ENCODE measurements at places on chromosomes 2 and 18. TPM values are rescaled to one million over a fixed set of nuclear protein-coding genes. Genes with fewer than 3 reads are reported as not detected.
A peak's percentile ranks its signal among the peaks of the same experiment; 100 is the strongest.

DNA sequence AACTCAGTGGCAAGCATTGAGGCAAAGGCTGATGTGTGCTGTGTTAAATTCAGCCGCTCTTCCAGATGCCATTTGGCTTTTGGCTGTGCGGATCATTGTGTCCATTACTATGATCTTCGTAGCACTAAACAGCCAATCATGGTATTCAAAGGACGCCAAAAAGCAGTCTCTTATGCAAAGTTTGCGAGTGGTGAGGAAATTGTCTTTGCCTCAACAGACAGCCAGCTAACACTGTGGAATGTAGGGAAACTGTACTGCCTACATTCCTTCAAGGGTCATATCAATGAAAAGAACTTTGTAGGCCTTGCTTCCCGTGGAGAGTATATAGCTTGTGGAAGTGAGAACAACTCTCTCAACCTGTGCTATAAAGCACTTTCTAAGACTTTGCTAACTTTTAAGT is 195.5 kb upstream of the RAB12 start:
- H3K27me3 ChIP-seq, result peaks cover 3% of the 10 kb centered on the region
- no peak for DNase-seq
- H3K27ac ChIP-seq, result no peak overlapping the region
- H3K4me1 ChIP-seq, result no peaks in the 10 kb centered on the region

DNA sequence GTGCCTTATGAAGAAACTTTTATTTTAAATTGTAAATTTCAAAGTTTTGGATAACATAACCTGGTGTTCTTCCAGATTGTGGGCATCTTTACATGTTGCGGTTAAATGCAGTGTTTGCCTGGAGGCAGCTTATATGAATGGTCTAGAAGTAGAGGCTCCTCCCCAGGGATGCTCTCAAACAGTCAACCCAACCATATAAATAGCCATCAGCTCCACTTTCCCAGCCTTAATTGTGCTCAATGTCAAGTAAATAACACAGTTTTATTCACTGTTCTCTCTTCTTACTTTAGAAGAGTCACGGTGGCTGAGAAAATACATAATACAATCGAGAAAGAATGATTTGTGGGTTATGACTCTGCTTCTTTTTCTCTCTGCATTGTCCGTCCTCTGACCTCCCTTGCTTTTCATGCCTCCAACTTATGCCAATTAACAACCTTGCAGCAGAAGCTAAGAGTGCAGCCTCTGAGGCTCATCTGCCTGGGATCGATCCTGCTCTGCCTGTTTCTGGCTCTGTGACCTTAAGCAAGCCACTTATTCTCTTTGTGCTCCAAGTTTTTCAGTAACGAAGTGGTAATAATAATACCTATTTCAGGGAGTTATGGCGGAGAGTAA is 100.3 kb downstream of the DAW1 start:
- no peaks in the 10 kb centered on the region for H3K36me3 ChIP-seq
- H3K4me1 ChIP-seq, result no peaks in the 10 kb centered on the region
- DNase-seq, result no peak
- no peak overlapping the region for H3K27ac ChIP-seq
- no peaks in the 10 kb centered on the region for H3K27me3 ChIP-seq
- H3K4me3 ChIP-seq, result no peak overlapping the region

- no peaks in the 10 kb centered on the region for H3K27me3 ChIP-seq
- H3K36me3 ChIP-seq, result peaks cover 77% of the 10 kb centered on the region
- no peak overlapping the region for H3K27ac ChIP-seq
- no peak overlapping the region for H3K4me3 ChIP-seq
- peaks cover 90% of the 10 kb centered on the region for H3K4me1 ChIP-seq
- no peak for DNase-seq
Measured at GRCh38 chr18:47898696-47899095, 31.8 kb downstream of the SMAD2 start.

GRCh38 chr18:80194874-80195570 is 52.3 kb downstream of the PARD6G start:
- H3K4me1 ChIP-seq, result peaks cover 8% of the 10 kb centered on the region
- no peak overlapping the region for H3K4me3 ChIP-seq
- peak; percentile 24 for DNase-seq
- peaks cover 51% of the 10 kb centered on the region for H3K27me3 ChIP-seq
- H3K36me3 ChIP-seq, result no peaks in the 10 kb centered on the region
- no peak overlapping the region for H3K27ac ChIP-seq

DNA sequence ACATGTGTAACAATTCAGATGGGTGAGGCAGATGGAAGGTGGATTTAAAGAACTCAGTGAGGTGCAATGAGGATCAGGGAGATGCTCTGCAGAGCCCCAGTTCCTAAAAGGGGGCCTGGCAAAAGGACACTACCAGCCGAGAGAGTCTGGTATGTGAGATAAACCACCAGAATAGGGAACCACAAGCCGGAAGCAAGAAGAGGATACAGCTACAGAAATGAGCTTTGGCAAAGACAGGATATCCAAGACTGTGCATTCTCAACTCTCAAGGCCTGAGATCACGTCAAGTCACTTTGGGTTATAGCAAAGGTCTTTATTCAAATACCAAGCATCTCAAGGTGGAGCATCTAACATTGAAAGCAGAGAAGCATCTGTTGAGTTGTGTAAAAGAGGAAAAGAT is 293.5 kb downstream of the ARHGAP15 start:
- H3K36me3 ChIP-seq, result peaks cover 7% of the 10 kb centered on the region
- no peaks in the 10 kb centered on the region for H3K27me3 ChIP-seq
- peaks cover 49% of the 10 kb centered on the region for H3K4me1 ChIP-seq
- no peak overlapping the region for H3K4me3 ChIP-seq
- no peak overlapping the region for H3K27ac ChIP-seq
- DNase-seq, result peak; percentile 8

- no peaks in the 10 kb centered on the region for H3K4me1 ChIP-seq
- no peak for DNase-seq
- H3K36me3 ChIP-seq, result no peaks in the 10 kb centered on the region
- no peak overlapping the region for H3K27ac ChIP-seq
Measured at GRCh38 chr2:192026059-192026824, 168.5 kb downstream of the TMEFF2 start.

CIB4 gene
- total RNA-seq, result not detected

- no peak for DNase-seq
- H3K36me3 ChIP-seq, result peaks cover 5% of the 10 kb centered on the region
- no peaks in the 10 kb centered on the region for H3K27me3 ChIP-seq
Measured at GRCh38 chr2:68040078-68040477, 22.7 kb downstream of the C1D start.

DNA sequence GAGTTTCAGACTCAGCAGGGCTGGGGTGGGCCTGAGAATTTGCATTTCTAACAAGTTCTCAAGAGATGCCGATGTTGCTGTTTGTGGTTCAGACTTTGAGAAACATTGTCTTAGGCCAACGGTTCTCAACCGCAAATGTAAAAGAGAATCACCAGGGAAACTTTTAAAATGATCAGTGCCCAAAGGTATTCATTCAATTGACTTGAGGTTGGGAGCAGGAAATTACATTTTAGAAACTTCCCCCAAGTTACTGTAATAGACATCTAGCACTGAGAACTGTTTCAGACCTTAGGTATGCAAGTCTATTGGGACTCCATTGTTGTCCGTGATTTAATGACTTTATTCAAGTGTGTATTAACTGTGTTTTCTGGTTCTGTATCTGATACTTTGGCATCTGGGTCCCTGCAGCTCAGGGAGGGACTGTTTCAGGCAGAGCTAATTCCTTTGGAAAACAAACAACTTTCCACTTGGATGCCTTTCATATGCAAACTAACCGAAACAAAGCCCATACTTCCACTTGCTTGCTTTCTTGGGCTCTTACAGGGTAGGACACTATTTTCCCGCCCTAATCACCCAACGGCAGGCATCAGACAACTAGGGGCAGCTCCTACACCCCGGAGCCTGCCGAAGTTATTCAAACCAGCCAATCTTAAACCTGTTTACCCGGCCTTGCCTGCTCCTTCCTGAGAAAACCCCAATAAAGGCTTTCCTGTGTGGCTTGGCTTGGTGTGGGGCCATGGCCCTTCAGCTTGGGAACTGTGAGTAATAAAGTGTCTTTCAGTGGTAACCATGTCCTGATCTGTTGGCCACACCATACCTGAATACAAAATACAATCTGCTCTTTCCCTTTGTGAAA is 97.6 kb downstream of the POLE4 start:
- no peak overlapping the region for H3K27ac ChIP-seq
- H3K4me3 ChIP-seq, result no peak overlapping the region
- no peaks in the 10 kb centered on the region for H3K27me3 ChIP-seq

GPAT2 gene
- total RNA-seq, result 10.0 TPM

DNA sequence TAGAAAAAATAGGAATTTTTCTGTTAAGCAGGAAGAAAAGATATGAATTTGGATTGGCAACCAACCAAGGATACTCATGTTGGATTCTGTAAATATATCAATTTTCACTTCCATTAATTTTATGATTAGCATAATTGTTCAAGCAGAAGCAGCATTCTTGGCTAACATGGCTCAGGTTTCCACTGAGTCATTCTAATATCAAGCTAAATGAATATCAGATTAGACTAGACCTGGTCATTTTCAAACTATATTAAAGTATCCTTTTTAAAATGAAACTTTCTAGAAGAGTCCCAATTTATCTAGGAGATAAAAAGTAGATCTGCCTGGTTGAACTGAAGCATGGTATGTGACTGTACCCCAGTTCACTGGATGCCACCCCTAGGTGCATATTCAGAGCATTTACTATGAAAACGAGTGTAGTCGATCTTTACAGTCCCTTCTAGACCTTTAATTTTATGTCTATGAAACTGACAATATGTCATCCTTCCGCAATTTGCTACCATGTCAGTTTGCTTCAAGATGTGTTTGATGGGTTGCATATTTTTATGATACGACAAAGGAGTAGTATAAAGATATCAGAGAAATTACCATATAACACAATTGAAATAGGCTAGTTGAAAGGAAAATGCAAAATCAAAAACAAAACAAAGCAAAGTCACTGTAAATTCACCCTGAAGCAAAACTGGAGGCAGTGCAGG is 704.9 kb downstream of the ERBB4 start:
- no peak overlapping the region for H3K4me3 ChIP-seq
- no peak overlapping the region for H3K27ac ChIP-seq
- H3K27me3 ChIP-seq, result no peaks in the 10 kb centered on the region
- no peaks in the 10 kb centered on the region for H3K4me1 ChIP-seq
- no peak for DNase-seq
- no peaks in the 10 kb centered on the region for H3K36me3 ChIP-seq

DNA sequence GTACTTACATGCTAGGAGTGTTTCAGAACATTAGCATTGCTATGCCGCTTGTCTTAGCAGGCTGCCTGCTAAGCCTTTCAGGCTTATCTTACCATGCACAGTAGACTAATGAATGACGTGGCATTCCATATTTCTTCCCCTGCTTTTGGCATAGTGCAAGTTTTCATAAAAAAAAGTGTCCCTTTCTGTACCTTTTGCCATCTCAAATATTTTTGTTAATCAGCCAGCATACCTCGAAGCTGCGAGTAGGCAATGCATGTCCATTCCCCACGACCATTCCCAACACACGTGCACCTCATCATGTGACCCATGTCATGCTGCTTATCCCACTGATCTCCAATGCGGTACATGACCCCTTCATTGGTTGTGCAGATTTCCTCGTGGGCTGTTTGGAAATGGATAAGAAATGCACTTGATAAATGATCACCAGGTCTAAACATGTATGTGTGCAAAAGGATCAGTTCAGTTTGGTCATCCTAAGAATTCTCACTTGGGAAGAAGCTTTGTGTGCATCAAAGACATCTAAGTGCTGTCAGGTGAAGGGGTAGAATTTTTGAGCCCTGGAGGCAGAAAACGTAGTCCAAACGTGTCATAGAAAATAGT is 13.9 kb downstream of the FN1 start:
- no peaks in the 10 kb centered on the region for H3K4me1 ChIP-seq
- no peaks in the 10 kb centered on the region for H3K36me3 ChIP-seq
- H3K27ac ChIP-seq, result no peak overlapping the region
- H3K27me3 ChIP-seq, result peaks cover 35% of the 10 kb centered on the region

UNC80 gene
- total RNA-seq, result not detected

PKDCC gene
- not detected for total RNA-seq

GRCh38 chr18:54023471-54023870 is 201.0 kb downstream of the MBD2 start:
- DNase-seq, result peak; percentile 11
- H3K4me3 ChIP-seq, result no peak overlapping the region
- H3K27ac ChIP-seq, result no peak overlapping the region
- H3K36me3 ChIP-seq, result no peaks in the 10 kb centered on the region

DNA sequence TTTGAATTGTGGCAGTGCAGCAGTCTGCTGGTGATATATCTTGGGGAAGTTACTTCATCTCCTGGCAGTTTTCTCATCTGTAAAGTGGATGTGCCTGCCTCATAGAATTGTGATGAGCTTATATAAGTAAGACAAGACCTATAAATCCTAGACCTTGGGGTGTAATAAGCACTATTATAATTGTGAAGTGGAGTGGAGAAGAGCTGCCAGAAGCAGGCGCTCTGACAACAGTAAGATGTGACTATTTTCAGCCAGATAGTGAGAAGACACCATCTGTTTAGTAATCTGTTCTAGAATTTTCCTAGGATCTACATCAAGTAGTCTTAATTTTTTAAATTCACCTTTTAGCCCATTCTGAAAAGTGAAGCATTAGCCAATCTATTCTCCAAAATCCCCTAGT is 85.6 kb upstream of the TSPYL6 start:
- no peaks in the 10 kb centered on the region for H3K36me3 ChIP-seq
- no peak overlapping the region for H3K27ac ChIP-seq
- no peaks in the 10 kb centered on the region for H3K4me1 ChIP-seq
- peaks cover 16% of the 10 kb centered on the region for H3K27me3 ChIP-seq

GRCh38 chr2:213958086-213958485 is 452.8 kb upstream of the VWC2L start:
- DNase-seq, result no peak
- H3K27me3 ChIP-seq, result no peaks in the 10 kb centered on the region
- no peak overlapping the region for H3K4me3 ChIP-seq
- H3K27ac ChIP-seq, result no peak overlapping the region
- H3K4me1 ChIP-seq, result no peaks in the 10 kb centered on the region

DNA sequence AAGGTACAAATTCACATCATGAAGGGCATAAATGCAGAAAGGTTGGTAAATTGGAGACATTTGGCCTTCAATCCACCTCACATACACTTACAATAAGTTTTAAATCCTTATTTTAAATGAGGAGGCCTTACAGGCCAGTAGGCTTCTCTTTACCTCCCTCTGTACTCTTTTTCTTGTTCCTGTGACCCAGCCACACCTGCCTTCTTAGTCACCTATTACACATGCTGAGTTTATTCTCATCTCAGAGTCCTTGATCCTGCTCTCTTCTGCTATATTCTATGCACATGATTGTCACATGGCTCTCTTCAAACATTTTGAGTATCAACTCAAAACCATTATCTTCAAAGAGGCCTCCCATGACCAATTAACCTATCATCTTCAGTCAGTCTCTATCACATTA is 491.5 kb downstream of the SATB2 start:
- H3K4me3 ChIP-seq, result no peak overlapping the region
- no peak for DNase-seq
- H3K27me3 ChIP-seq, result no peaks in the 10 kb centered on the region
- H3K4me1 ChIP-seq, result no peaks in the 10 kb centered on the region
- H3K27ac ChIP-seq, result no peak overlapping the region
